ENCODE measurements at places on chromosomes 12 and 14.
A peak's percentile ranks its signal among the peaks of the same experiment; 100 is the strongest.

DNA sequence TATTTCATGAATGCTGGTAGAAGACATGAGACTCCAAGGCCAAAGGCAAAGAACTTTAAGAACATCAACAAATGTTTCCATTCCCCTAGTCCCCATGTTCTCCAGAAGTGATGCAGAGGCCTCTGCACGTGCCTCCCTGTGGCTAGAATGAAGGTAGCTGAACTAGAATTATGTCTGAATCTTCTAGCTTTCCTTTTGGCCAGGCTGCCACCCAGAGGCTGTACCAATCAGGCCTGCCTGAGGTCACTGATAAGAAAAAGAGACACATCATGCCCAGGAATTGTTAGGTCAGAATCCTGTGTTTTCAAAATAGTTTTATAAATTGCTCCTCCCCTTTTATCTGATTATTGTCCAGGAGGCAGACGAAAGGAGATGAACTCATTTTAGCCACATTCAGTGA is 188.0 kb upstream of the SLC16A7 start:
- DNase-seq, result no peak

GRCh38 chr12:87804386-87804785 is 224.8 kb downstream of the C12orf50 start:
- DNase-seq, result no peak

DNA sequence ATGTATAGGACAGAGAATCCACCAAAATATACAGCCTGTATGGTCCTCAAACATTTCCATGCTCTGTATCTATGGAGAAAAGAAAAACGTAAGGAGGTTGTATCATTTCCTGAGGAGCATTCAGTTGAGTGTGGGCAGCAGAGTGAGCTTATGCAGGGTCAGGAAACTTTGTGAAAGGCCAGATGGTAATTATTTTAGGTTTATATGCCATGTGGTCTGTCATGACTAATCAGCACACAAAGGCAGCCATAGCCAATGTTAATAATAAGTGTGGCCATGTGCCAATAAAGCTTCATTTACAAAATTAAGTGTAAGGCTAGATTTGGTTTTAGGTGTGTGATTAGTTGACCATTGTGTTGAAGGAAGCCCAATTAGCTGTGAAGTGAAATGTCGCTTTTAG is 33.2 kb upstream of the A2M start:
- DNase-seq, result no peak

DNA sequence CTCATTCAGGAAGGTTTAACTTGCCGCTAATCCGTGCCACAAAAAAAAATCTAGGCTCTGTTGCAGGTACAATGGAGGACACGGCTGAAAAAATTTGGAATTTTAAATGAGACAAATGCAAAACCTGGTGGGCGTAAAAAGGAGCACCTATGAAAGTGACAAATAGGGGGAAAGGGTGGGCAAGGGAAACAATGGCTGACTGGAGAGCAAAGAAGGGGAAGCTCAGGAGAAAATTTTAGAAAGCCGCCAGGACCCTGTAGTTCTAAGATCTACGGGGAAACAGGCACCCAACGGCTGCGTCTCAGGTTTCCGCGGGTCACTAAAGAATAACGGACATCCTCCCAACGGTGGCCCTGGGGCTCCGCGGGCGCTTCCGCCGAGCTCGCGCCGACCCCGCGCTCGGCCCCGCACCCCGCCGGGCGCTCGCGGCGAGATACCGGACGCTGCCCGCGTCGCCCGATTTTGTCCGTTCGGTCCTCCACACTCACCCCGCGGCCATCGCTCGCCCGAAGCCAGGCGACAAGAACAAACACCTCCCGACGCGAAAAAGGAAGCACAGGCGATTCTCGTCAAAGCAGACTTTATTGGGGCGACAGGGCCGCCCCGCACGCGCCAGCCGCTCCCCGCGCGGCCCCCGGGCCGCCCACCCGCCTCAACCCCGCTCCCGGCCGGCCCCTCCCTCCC is 1.1 kb upstream of the YY1 start:
- no peak for DNase-seq

- no peak for DNase-seq
Observed at GRCh38 chr12:108914121-108914531, 34.2 kb downstream of the DAO start.

GRCh38 chr14:28867571-28867970 is 101.0 kb downstream of the FOXG1 start:
- no peak for DNase-seq

DNA sequence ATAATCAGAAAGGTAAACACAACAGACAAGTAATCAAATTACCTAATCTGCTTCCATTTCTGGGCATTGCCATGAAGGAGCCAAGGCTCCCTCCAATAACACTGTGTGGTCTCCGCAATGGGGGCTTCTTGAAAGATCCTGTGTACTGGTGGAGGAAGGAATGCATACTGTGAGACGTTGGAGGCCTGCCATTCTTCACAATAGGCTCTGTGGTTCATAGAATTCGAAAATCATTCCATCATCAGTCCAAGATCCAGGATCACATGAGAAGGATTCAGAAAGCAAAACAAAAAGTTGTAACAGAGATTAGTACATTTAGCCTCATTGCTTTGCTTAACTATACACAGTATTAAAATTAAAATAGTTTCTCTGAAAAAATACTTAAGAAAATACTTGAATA is 76.3 kb downstream of the CDK17 start:
- DNase-seq, result no peak

GRCh38 chr12:83826112-83826511 is 1086.5 kb downstream of the SLC6A15 start:
- peak; percentile 3 for DNase-seq

- DNase-seq, result no peak
Observed at GRCh38 chr14:65444230-65444629, 31.7 kb downstream of the FUT8 start.
